IPS DF 6.9 (cell line): ENCODE measurements at places on chromosomes 12 and 14.

DNA sequence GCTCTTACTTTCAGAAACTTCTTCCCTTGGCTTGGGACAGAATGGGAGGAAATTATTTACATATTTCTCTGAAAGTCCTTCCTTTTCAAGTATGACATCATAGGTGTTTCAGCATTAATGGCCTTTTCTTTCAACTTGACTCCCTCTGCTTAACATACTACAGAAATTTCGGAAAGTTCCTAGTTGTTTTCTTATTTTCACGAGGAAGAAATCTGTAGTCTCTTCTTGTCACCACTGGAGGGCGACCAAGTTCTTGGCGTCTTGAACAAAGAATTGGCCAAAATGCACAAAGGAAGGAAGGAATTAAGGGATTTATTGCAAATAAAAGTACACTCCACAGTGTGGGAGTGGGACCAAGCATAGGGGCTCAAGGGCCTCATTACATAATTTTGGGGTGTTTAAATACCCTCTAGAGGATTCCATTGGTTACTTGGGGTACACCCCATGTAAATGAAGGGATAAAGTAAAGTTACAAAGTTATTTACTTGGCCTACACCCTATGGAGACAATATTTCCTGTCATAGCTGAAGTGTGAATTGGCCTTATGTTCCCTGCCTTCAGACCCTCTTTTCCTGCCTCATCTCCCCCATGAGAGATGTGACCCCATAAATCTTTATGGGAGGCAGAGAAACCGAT is 70.4 kb downstream of the RPL10L start:
- DNase-seq: peak; percentile 13

DNA sequence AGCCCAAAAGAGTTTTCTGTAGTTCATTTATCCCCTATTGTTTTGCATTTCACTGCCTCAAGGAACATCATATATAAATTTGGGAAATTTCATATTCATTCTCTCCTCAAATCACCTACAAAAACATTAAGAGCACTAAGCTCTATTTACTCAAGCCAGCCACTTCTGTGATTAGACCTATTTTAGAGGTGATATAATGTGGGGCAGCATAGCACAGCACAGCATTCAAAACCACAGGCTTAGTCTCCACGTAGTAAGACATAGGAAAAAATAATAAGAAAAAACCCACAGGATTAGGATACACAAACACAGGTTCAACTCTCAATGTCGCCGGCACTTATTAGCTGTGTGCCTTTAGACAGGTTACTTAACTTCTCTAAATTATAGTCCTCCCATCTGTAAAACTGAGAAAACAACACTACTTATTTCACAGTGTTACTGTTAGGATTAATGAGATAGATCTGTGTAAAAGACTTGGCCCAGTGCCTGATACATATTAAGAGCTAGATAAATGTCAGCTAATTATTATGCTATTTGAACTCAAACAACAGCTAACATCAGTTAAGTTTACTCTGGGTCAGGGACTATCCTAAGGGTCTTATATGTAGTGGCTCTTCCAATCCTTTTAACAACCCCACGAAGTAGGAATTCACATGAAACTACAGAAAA is 20.3 kb downstream of the DCAF5 start:
- no peak for DNase-seq

DNA sequence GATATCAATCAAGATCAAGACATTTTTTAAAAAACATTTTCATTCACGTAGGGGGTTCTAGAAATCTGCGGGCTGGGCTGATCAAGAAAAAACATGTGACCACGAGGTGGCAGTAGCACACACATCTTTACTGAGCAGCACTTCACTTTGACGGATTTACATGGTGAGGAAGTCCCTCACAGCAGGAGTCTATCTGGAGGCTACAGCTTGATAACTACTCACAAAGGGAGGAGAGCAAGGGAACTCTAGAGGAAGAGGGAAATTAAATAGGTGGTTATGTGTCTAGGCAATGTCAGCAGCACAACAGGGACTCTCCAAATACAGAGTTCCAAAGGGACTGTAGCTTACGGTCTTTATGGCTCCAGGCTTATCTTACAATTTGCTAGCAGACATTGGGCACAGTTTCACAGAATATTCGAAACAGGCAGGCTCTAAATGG is 248.1 kb downstream of the DPY19L2 start:
- peak; percentile 96 for DNase-seq

DNA sequence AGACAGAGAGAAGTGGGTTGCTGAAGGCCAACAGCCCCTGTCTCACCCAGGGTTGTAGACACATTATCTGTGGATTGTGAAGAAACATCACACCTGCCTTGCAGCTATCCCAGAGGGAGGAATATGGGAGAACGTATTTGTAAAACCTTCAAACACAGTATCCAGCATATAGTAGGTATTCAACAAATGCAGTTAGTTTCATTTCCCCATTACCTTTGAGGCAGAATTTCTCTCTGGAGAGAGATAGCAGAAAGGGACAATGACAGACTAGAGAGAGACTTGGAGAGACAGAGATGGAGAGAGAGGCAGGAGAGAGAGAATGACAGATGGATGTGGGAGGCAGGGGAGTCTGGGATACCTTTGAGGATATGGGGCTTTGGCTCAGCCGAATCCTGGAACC is 62.0 kb downstream of the WSCD2 start:
- no peak for DNase-seq

- DNase-seq: no peak
Measured at GRCh38 chr14:77290705-77291104, 19.7 kb upstream of the NGB start.

DNA sequence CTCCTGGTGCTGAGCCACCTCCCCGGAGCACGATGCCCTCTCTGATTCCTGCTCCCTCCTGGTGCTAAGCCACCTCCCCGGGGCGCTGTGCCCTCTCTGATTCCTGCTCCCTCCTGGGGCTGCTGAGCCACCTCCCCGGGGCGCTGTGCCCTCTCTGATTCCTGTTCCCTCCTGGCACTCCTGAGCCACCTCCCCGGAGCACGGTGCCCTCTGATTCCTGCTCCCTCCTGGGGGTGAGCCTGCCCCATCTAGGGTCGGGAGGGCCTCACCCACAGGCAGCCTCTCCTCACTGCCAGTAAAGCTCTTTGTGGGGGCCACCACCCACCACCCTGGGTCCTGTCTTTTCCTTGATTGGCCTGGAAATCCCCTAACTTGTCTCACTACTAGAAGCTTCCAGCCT is 327.6 kb upstream of the SFSWAP start:
- DNase-seq: no peak

DNA sequence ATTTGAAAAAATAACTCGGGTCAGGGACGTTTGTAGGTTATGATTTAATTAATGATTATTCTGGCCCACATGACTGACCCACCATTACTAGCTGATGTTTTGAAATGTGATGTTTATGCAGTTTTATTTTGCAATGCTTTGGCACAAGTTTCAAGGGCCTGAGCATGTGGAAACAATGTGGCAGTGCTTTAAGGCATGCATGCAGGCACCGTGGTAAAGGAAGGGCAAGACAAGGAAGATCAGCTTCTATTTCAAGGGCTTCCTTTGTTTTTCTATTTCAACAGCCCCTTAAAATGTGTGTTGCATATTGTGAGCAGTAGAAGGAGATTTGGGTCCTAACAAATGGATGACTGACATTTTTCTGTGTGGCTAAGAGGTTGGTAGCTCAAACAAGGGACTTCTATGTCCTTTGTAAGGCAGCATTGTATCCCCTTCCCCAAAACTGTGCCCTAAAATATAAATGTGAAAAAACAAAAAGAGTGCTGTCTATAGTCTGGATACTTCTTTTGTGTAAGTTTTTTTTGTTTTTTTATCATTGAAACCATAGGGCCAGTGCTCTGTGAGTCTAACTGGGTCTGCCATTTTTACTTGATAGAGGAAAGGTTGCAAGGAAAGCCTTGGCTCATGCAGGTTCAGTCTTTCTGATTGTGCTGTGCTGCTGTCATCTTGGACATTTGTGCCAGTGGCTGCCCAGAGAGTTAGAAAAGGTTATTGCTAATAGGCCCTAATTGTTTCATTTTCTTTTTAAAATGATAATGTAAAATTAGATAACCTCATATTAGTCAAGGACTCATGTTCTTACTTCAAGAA is 103.5 kb downstream of the FGD4 start:
- no peak for DNase-seq

DNA sequence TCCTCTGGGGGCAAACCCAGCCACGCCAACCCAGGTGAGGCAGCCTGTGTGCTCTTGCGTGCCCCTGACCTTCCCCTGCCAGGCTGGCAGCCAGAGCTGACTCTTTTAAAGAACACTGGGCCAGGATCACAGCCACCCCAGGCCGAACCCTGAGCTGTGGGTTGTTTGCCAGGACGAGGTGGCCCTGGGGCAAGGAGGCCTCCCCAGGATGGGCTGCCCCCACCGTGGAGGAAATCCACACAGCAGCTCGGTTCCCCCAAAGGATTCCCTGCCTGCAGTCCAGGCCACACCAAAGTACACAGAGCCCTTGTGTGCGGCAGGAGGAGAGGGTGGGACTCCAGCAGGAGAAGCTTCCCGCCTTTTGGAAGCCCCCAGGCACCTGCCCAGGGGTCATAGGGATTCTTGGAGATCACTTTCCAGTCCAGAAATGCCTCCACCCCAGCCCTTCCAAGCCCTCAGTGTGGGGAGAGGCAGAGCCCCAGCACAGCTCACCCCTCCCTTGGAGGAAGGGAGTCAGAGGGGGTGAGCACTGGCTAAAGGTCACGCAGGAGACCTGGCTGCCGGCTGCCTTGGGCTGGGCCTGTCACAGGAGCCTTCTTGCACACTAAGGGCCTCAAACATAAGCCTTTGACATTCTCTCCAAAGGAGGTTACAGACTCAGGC is 115.6 kb downstream of the CALM1 start:
- DNase-seq: no peak

DNA sequence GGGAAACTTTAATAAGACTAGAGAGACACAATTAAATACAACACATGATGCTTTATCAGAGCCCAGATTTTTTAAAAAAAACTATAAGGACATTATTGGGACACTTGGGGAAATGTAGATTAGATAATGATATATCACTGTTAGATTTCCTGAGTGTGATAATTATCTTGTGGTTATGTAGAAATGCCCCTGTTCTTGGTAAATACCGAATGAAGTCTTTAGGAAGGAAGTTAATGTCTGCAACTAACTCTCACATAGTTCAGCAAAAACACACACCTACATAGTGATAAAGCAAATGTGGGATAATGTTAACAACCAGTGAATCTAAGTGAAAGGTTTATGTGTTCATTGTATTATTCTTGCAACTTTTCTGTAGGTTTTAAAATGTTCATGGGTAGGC is 14.6 kb upstream of the CACNB3 start:
- DNase-seq: no peak

GRCh38 chr14:46147452-46147851 is 504.1 kb downstream of the RPL10L start:
- no peak for DNase-seq

DNA sequence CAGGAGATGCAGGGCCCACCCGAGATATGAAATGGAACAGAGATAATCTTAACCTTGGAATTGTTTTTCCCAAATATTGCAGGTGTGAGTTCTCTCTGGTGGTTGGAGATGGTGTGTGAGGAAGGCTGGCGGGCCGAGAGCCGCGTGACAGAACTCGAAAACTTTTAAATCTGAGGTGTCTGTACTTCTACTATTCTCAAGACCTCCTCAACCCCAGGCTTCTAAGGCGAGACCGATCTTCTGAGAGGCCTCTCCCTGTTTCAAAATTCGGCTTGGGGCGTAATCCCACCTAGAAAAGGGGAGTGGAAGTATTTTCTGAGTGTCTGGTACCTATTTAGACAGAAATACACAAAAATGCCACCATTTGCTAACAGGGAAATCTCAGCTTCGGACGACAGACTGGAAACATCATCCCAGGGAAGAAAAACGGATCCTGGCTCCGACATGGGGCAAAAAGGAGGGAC is 611 bp downstream of the SARNP start:
- DNase-seq: no peak

GRCh38 chr12:26428420-26428819 is 233.0 kb downstream of the SSPN start:
- no peak for DNase-seq

DNA sequence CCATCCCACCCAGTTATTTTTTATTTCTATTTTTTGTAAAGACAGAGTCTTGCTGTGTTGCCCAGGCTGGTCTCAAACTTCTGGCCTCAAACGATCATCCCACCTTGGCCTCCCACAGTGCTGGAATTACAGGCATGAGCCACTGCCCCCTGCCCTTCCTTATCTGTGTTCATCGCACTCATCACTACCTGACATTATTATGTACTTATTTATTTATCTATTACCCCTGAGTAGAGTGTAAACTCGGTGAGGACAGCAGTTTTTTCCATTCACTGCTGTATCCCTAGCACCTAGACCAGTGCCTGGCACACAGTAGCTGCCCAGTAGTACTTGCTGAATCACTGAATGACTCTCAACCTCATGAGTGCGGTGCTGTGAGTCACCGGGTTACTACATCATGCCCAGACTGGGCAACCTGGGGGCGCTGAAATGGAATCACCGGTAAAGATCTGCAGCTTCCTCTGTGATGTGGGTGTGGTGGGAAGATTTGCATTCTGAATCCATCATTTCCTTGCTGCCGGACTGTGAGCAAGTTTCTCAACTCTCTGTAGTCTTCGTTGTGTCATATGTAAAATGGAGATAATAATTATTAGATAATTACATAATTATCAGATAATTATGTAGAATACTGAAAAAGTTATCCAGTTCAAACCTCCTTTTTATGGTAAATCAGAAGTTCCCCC is 81.9 kb upstream of the USP44 start:
- DNase-seq: no peak

DNA sequence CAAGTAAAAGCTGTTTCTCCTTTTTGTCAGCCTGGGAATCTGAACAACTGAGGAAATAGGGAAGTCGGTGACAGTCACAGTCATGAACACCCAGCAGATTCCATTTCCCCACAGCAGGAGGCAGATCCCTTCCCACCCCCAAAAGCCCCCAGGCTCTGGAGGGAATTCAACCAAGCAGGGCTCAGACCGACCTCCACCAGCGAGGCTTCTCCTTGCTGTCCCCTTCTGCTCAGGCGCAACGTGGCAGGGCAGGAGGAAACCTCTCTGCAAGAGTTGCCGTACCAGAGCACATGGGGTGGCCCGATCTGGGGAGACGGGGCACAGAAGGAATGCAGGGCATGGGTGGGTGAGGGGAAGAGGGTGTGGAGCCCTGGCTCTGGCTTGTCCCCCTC is 319 bp downstream of the GALNT6 start:
- DNase-seq: no peak

GRCh38 chr14:78746086-78746595 is 576.0 kb downstream of the NRXN3 start:
- DNase-seq: no peak

GRCh38 chr12:14396071-14396470 is 30.6 kb downstream of the ATF7IP start:
- no peak for DNase-seq
